ENCODE measurements at places on chromosomes 1 and 21.

DNA sequence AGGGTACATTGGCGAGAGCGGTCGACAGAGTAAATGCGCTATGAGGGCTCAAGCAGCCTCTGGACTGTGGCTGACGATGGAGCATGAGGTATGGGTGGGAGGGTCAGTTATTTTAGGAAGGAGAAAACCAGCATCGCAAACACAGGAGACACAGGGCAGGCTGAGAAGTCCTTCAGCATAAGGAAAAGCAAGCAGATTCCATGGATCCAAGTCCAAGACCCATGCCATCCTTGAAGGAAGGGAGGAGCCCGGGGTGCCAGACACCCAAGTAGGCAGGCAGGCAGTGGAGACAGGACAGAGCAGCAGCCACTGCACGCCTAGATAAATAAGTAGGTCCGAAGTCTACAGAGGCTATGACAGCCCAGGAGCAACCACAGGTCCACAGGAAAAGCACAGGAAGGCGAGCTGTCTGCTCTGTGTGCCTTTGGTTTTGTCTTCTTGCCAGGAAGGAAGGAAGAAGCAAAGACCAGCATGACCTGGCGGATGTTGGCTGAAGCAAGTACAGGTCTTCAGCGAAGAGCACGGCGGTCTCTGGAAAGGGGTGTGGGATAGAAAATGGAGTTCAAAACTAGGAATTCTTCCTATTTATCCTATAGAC, 76.4 kb upstream of the SLC45A1 start:
- DNase-seq: no peak

DNA sequence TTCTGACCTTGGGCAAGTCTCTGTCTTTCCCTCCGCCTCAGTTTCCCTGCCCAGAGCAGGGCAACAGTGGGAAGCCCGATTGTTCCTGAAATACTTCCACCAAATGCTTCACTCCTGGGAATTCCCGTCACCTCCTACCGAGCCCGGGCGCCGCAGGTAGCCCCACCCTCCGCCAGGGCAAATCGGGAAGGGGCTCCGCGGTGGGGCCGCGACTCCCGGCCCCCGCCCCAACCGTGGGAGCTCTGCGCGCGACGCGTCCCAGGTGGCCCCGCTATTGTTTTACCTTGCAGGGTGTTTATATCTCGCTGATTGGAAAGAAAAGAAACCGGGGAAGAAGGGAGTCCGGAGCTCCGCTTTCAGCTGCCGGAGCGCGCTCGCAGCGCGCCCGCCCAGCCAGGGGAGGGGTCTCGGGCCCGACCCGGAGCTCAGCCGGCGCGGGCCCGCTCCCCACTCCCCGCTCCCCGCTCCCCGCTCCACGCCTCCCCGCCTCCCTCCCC, 407 bp downstream of the IGSF3 start:
- no peak for DNase-seq

DNA sequence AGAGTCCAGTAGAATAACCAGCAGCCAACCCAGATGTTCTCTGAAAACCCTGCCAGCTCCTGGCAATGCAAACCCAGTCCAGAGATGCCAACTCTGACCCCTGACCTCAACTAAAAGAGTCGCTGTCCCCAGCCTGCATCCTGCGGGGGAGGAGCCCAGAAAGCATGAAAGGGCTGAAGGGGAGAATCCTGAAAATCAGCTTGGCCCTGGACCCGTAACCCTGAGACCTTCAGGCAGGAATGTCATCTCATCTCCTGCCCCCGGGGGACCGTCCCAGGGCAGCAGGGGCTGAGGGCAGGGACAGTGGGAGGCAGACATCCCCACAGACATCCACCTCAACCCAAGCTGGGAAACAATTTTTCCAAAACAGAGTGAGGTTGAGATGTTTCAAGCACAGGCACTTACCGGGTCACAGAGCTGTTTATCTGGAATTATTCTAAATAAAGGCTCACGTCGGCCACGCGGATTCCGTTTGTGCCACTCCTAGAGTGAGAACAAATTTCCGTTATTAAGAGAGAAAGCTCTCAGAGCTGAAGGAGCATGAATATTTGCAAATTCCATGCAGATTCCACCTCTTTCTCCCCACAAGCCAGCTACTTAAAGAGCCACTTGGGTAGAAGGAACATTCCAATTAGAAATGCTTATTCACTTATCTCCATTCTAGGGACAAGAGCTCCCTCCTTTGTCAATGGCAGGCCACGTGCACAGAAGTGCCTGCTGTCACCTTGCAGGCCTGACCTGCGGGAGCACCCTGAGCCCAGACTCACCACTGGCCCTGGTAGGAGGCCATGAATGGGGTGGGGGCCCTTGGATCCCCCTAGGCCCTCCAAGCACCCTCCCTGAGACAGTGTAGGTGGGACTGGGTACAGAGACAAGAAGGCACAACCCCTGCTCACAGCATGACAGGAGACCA, 240.1 kb downstream of the NPHP4 start:
- no peak for DNase-seq

DNA sequence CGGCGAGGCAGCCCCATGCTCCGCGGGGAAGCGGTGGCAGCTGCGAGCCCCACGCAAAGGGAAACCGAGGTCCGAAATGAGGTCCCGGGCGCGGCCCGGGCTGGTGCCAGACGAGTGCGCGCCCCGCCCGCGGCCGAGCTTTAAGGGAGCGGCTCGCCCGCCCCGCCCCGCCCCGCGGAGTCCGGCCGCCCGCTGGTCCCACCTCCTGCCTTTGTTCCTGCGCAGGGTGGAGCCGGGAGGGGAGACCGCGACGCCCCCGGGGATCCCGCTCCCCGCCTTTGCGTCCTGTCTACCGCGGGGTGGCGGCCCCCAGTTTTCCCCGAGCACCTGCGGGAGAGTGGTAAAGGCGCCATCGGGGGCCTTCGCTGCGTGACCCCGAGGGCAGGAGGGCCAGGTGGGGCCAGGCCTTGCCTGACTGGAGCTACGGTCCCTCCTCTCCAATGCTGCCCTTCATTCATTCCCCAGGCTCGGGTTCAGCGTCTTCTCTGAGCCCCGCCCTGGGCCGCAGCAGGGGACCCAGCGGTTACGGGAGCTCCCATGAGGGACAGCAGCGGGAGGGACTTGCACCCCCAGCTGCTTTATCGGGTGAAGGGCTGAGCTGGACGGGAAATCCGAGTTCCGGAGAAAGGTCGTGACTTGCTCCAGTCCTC, at the start of gene HES2:
HES2 (minus strand) TSS at position 116 of the 650 bp plus-strand sequence; CDS start at position 17, 99 bp downstream.
- DNase-seq: no peak

- no peak for DNase-seq
Observed at GRCh38 chr1:232837087-232837486, 31.9 kb downstream of the MAP10 start.

GRCh38 chr1:205456868-205457745, 1.3 kb upstream of the BLACAT1 start:
- no peak for DNase-seq

GRCh38 chr1:197774466-197775281, 606 bp downstream of the DENND1B start:
- peak; percentile 69 for DNase-seq

DNA sequence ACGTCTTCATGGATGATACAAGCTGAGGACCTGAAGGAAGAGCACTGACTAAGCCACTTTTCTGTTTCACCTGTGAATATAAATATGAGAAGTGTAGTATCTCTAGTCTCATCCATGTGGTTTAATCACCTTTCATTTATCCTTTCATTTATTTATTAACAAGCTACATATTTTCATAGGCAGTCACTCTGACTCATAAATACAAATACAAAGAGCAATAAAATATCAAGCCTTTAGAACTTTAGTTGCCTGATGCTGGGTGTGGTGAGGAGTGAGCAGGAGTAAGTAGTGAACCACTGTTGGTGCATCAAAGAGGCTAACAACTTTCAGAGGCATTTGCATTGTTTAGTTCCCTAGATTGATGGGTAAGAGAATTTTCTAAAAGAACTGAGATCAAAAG, 269.0 kb upstream of the C1orf87 start:
- no peak for DNase-seq

DNA sequence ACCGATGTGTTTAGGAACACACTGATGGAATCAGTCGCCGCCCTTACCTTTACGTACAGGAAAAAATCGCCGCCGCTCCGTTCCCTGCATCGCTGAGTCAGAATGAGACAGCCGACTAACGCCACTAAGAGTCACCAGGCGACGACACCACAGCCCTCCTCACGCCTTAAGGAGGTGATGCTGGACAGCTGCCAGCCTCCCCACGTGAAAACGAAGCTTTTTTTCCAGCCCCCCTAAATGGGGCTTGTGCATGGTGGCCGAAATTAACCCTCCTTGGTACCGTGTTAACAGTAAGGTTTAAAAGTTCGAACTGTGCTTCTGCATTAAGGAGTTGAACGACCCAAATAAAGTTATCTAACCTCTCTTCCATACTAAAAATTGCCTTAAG, 511 bp downstream of the DNTTIP2 start:
- DNase-seq: peak; percentile 30

- DNase-seq: no peak
Observed at GRCh38 chr1:241696172-241696814, 44.2 kb downstream of the WDR64 start.

- no peak for DNase-seq
Observed at GRCh38 chr1:2193514-2194281, 874 bp downstream of the FAAP20 start.

DNA sequence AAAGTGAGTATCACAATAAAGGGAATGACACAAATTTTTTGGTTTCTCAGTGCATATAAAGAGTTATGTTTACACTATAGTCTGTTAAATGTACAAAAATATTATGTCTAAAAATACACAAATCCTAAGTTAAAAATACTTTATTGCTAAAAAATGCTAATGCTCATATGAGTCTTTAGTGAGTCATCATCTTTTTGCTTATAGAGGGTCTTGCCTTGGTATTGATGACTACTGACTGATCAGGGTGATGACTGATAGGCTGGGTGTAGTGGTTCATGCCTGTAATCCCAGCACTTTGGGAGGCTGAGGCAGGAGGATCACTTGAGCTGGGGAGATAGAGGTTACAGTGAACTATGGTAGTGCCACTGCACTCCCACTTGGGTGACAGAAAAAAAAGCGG, 12.9 kb upstream of the NUF2 start:
- no peak for DNase-seq

DNA sequence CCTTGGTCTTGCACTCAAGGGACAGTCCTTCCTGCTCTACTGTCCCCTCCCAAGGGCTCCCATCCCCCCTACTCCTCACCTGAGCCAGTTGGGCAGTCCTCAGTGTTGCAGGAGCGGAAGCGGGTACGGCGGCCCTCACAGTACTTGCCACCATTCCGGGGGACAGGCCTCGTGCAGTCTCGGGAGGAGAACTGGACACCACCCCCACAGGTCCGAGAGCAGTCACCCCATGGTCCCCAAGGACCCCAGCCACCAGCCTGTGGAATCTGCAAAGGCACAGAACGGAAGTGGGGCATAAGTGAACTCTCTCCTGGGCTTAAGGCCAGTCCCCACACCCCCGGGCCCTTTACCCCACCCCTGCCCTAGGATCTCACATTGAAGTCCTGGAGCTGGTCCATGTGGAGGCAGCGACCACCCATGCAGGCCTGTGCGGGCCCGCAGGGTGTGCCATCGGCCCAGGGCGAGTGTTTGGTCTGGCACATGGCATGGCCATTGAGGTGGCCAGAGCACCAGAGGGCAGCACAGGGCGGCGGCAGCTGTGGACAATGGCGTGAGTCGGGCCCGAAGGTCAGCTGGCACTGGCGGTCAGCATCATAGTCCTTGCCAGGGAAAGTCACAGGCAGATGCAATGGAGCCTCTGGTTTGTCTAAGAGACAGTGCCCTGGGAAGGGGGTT, 5.2 kb downstream of the ADAMTS4 start:
- no peak for DNase-seq

DNA sequence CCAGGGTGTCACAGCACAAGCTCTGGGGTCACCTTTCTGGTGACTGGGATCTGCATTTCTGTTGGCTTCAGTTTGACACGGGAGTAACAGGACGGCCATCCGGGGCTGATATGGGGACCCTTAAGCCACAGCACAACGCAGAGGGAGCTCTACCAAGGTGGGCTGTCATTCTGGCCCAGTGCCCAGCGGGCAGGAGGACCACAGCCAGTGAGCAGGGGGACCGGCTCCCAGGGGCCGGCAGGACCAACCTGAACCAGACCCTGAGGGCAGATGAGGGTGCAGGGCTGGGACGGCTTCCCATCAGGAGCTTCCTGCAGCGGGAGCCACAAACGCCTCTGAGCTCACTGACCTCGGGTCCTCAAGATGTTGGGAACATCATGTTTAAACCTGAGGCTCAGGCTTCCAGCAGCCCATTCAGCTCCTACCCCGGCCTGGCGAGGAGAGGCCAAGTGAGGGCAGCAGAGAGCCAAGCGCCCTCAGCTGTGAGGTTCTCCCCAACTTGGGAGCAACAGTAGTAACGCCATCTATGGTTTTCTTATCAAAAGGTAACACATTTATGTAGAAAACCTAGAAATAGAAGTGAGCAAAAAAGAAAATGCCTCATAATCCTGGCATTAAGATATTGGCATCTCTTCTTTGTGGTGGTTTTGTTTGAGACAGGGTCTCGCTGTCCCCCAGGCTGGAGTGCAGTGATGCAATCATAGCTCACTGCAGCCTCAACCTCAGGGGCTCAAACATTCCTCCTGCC, 26.8 kb downstream of the TMEM201 start:
- DNase-seq: peak; percentile 42

- DNase-seq: no peak
Observed at GRCh38 chr1:17970757-17971156, 136.8 kb upstream of the IGSF21 start.

- DNase-seq: peak; percentile 52
Observed at GRCh38 chr1:1137256-1138045, 21.6 kb upstream of the C1orf159 start.

- DNase-seq: no peak
Observed at GRCh38 chr1:159201642-159202041, 3.0 kb upstream of the ACKR1 start.

DNA sequence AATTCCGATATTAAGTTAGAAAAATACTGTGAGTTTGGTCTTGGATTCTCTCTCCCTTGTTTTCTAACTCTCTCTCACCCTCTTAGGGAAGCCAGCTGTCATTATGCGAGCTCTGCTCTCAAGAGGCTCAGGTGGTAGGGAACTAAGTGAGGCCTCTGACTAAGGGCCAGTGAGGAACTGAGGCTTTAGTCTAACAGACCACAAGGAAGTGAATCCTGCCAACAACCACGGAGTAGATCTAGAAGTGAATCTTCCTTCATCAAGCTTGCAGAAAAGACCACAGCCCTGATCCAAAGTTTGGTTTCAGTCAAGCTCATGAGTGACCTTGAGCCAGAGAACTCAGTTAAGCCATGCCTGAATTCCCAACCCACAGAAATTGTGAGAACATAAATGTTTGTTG, 180.1 kb upstream of the PRMT6 start:
- no peak for DNase-seq

DNA sequence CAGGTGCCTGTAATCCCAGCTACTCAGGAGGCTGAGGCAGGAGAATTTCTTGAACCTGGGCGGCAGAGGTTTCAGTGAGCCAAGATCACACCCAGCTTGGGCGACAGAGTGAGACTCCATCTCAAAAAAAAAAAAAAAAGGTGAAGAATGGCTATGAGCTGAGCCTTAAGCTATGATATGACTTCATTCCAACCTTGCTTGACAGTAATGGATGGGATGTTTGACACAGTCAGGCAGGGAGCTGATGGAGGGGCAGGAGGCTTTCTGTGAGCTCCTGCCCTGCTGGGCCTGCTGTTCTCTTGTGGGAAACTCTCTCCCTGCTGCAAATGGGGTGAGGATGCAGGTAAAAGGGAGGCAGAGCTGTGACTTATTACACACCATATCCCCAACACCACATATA, 27.6 kb downstream of the NCF2 start:
- DNase-seq: no peak

Data from MM.1S (cell line).